ENCODE measurements at places on chromosomes 2 and 18. TPM values are rescaled to one million over a fixed set of nuclear protein-coding genes. Genes with fewer than 3 reads are reported as not detected.

- H3K27ac ChIP-seq: no peak overlapping the region
- H3K4me3 ChIP-seq: no peak overlapping the region
- DNase-seq: no peak
- peaks cover 39% of the 10 kb centered on the region for H3K4me1 ChIP-seq
- H3K27me3 ChIP-seq: no peaks in the 10 kb centered on the region
Measured at GRCh38 chr2:28451793-28452533, 43.9 kb upstream of the PLB1 start.

GRCh38 chr2:61949458-61949713, 43.9 kb downstream of the COMMD1 start:
- no peaks in the 10 kb centered on the region for H3K36me3 ChIP-seq
- H3K4me1 ChIP-seq: peaks cover 26% of the 10 kb centered on the region
- no peak for DNase-seq
- H3K27ac ChIP-seq: peak overlapping the region; percentile 62
- H3K27me3 ChIP-seq: no peaks in the 10 kb centered on the region

DNA sequence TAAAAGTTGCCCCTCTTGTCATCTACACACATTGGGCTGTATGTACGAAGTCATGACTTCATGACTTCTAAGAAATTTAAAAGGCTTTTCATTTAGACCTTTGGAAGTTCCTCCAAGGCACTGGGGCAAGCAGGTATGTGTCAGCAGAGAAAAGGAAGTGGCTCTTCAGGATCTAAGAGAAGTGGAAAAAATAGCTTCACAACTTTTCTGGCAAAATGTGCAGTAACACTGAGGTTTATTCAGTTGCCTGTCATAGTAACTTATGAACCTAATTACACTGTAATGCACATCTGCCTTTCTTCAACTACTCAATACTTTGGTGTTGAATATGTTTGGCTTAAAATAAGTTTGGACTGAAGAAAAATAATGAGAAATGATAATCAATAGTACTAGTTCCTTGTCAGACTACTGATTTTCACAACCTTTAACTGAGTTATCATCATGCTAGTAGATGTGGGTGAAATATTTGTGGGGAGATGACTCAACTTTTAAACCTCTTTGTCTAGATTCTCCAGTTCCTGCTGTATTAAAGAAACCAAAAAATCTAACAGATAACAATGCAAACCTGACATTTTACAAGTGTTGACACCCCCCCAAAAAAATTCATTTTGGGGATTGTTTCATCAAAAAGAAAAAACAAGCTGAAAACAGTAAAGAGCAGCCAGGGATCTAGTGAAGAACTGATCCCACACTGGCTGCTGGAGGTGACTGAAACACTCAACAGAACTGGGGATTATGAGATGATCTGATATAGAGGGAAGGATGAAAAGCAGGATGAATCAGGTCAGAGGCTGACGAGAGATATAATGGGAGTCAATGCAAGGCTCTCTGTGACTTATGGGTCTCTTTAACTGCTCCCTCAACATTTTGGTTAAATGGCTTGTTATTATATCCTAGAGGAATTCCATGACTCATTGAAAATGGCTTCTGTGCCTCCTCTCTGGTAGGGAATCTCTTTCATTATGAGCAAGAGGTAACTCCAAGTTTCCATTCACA, 84.6 kb downstream of the COLEC12 start:
- no peaks in the 10 kb centered on the region for H3K36me3 ChIP-seq
- no peak overlapping the region for H3K4me3 ChIP-seq
- H3K4me1 ChIP-seq: no peaks in the 10 kb centered on the region
- no peaks in the 10 kb centered on the region for H3K27me3 ChIP-seq
- DNase-seq: no peak
- H3K27ac ChIP-seq: no peak overlapping the region

Gene GYPC
- total RNA-seq: 84.2 TPM

Gene NDC80
- 3.9 TPM for total RNA-seq

Gene GNLY
- 3.2 TPM for total RNA-seq
